ENCODE measurements at places on chromosomes 4 and X. TPM values are rescaled to one million over a fixed set of nuclear protein-coding genes. Genes with fewer than 3 reads are reported as not detected.

CSN1S1 gene
- not detected for polyA plus RNA-seq

GRCh38 chr4:89295415-89295927, 12.1 kb downstream of the GPRIN3 start:
- DNase-seq = no peak

PPP4R3C gene
- polyA plus RNA-seq = not detected

RAB9A gene
- 22.3 TPM for polyA plus RNA-seq

DNA sequence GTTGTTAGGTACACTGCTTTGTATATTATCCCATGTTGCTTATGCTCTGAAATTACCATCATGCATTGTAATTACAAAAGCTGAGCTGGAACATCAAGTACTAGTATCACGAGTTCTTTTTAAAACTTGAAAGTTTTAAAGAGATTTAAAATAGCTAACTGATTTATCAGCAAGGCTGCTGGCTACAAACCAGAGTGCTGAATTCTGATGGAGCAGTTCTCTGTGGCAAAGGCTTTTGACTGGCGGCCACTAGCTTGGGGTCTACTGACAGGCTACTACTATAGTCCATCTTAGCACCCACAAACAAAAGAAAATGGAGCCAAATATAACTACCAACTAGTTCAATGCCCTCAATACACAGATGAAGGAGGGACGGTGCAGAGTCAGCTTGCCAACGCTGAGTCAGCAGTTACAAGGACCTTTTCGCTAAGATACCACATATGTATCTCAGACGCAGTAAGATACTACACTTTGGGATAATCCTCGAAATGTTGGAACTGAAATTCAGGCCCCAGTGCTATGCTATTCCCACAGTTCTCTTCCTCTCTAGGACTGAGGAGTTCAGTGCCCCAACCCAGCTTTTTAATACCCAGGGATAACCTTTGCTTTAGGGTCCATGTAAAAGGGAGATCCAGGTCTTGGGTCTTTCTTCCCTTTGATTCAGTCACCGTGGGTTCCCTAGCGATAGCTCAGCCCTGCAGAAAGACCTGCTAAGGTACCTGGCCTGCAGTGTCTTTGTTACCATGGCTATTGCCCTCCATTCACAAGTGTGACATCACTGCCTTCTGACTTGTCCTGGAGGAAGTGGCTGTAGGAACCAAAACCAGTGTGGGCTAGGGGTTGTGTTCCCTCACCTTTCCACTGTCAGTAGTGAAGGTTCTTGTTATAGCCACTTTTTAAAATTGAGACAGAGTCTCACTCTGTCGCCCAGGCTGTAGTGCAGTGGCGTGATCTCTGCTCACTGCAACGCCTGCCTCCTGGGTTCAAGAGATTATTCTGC, 22.8 kb downstream of the MFAP3L start:
- DNase-seq = no peak

- DNase-seq = no peak
Measured at GRCh38 chr4:16659694-16660093, 238.8 kb downstream of the LDB2 start.

- no peak for DNase-seq
Measured at GRCh38 chr4:189979196-189980047, 38.8 kb downstream of the FRG1 start.

All from right lung (tissue), 10 donors.